Smooth muscle cell of the coronary artery (primary cell): ENCODE measurements at places on chromosomes 12 and 14. TPM values are rescaled to one million over a fixed set of nuclear protein-coding genes. Genes with fewer than 3 reads are reported as not detected.

Gene FSCB
- total RNA-seq: 0.75 TPM in 1 of 2 replicates, not detected in the other

Gene GNG2
- 3.5 and 8.3 TPM in 2 replicates for total RNA-seq

Gene GLRX5
- total RNA-seq: 10.5 and 28.3 TPM in 2 replicates

Gene AGAP2
- 0.23 and 0.30 TPM in 2 replicates for total RNA-seq

Gene RNASE1
- total RNA-seq: 0.75 and 0.82 TPM in 2 replicates
